ENCODE measurements at places on chromosomes 11 and 22.

- DNase-seq, result no peak
Measured at GRCh38 chr22:28397306-28397705, 282.3 kb downstream of the TTC28 start.

GRCh38 chr22:44740307-44740706 is 12.1 kb upstream of the ARHGAP8 start:
- DNase-seq, result no peak

- no peak for DNase-seq
Measured at GRCh38 chr11:11621573-11622339, at the start of gene GALNT18. GALNT18 (minus strand) TSS chr11:11622005.

DNA sequence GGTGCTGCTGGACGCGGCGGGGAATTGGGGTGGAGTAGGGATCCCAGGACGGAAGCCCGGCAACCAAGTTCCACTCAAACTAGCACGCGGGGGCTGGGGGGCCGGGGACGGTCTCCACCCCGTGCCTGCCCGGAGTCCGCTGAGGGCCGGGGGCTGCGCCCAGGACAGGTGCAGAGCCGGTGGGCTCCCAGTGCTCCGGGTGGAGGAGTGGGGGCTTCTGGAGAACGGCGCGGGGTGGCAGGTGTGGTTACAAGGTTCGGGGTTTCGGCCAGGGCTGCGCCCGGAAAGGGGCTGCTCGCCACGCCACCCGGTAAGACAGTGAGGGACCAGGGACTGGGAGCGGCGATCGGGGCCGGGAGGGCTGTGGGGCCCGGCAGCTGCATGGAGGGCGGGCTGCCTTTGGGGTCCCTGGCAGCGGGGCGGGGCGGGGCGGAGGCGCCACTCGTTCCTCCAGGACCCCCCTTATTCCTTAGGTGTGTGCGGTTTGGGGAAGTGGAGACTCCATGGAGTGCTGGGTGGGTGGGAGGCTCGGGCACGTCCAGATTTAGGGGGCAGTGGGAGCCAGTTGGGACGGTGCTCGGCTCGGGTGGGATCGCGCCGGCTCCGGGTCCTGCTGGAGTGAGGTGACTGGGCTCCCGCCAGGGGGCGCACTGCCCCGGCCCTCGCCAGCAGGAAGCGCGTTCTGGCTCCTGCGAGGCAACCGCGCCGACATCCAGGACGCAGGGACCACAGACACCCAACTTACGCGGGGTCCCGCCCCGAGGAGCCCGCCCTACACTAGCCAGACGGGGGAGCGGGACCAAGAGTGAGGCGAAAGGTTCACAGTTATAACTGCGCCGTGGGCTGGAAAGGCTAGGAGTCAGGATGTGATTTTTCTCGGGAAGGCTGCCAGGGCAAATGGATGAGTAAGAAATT is 868 bp downstream of the TSPAN18 start:
- DNase-seq, result peak; percentile 55

DNA sequence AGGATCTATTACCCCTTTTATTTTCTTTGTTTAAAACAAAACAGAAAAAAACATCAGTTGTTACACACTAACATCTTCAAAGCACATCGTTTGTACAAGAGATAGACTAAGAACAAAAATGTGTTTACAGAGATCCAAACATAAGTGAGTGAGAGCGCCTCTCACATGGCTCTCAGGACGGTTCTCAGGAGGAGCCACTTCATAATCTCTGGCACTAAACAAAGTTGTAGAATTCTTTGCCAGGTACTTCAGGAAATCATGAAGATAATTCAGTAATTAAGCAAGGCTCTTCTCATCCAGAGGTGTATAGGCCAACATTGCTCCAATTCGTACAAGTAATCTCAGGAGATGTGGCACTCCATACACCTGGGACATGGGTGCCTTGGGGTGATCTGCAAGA is 29.8 kb downstream of the PDE3B start:
- no peak for DNase-seq

DNA sequence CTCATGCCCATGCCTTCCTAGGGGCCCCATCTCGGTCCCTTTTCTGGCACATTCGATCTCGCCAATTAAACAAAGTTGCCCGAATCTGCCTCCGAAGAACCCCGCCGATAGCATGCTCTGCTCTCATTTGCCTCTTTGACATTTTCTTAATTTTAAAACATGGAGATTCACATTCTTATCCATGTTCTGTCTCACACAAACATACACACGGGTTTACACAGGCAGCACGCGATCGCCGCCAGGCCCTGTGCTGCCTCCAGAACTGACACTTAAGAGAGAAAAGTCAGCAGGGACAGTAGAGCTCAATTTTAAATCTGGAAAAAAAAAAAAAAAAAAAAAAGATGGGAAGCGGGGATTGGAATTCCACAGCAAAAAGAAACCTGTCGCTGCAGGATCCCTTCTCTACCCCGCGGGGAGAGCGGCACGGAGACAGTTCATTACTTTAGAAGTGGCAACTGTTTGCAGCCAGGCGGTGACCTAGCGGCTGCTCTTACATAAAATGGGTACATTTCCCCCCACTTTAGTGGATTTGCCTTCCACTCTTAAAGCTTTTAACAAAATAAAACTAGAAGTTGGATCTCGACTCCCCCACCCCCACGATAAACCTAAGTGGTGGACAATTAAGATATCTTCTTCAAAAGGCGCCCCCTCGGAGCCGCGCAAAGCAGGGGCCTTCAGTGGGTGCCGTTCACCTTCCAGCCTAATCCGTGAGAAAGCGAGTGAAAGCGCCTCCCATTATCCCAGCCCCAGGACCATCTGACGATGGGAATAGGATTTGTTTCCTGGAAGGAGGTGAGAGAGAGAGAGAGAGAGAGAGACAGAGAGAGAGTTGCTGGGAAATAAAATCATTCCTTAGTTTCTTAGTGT is 13.7 kb downstream of the PAX6 start:
- DNase-seq, result no peak

DNA sequence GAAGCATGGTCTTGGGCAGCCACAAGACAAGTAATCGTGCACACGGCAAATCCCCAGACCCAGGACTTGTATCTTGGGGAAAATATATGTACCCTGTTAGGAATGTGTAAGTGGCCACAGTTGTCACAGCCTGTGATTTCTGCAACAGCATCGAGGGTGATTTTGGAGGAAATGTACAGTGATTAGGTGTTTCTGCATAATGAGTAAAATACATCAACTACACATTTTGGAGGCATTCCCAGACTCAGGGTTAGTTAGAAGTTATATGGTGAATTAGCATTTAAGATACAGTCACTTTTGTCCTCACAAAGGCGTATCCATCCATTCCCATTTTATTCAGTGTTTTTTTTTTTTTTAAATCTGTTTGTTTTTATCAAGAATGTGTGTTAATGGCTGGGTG is 28.4 kb downstream of the SUSD2 start:
- no peak for DNase-seq

DNA sequence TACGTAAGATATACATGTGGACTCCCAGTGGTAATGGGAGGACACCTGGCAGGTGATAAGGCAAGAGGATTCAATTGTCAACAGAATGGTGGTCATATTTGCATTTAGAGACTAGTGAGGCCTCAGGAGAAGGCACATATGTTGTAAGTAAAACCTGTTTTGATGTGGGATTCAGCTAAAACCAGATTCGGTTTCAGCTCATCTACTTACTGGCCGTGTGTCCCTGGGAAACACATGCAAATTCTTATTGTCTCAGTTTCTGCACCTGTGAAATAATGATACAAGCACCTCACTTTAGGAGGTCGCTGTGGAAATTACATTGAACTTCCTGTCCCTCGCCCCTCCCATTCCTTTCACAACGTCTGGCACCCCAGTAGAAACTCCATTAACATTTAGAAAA is 78.9 kb upstream of the FIBIN start:
- no peak for DNase-seq

DNA sequence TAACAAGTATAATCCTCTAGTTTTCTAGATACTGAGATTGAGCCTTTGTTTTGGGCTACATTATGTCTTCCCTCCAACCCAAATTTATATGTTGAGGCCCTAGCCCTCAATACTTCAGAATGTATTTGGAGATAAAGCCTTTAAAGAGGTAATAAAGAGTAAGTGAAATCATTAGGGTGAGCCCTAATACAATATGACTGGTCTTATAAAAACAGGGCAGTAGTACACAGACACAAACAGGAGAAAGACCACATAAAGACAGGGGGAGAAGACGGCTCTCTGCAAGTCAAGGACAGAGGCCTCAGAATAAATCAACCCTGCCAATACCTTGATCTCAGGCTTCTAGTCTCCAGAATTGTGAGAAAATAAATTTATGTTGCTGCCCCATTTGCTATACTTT is 6.3 kb downstream of the OR10V1 start:
- DNase-seq, result no peak

DNA sequence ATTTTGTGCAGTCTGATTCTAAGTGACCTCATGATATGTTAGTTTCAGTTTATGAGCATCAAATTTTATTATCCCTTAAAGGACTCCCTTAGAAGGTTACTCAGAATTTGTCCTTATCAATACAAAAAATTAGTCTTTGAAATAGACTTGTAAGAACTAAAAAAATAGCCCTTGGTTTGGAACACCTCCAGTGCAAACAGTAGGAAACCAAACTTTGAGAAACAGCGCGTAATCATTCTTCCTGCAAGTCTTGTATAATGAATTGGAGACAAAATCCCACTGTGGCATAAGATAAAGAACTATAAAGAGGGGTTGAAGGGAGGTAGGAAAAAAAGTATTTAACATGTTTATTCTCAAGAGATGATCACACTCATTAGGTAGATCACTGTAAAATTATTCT is 10.8 kb upstream of the MSANTD4 start:
- no peak for DNase-seq

DNA sequence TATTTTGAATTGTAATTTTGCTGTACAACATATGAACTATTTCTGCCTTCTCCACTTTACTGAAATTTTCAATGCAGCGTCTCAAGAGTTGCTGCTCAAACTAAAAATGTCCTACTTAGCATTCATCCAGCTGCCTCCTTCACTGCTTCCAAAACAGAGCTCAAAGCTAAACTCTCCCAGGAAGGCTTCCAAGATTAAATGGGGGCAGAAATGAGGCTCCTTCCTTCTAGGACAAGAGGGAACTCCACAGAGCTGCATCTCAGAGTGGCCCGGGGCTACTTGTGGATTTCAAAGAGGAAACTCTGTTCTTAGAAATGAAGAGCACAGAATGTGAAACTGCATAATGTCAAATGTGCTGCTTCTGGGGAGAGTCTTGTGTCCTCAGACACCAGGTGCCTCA is 295.9 kb upstream of the NCAM1 start:
- no peak for DNase-seq

GRCh38 chr22:37686002-37686982 is at the start of gene NOL12:
NOL12 (plus strand) TSS chr22:37686343; CDS start chr22:37686393, 50 bp downstream.
- DNase-seq, result peak; percentile 60

DNA sequence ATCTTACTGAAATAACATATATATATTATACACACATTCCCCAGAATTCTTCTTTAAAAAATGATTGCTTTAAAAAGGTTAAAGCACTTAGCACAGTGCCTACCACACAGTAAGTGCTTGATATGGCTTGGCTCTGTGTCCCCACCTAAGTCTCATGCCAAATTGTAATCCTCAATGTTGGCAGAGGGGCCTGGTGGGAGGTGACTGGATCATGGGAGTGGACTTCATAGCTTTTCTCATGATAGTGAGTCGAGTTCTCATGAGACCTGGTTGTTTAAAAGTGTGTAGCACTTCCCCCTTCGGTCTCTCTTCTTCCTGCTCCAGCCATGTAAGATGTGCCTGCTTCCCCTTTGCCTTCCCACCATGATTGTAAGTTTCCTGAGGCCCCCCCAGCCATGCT is 6.2 kb downstream of the CRYAB start:
- no peak for DNase-seq

- DNase-seq, result no peak
Measured at GRCh38 chr11:73291781-73292524, 16.1 kb upstream of the ARHGEF17 start.

GRCh38 chr11:128498721-128499245 is 88.6 kb downstream of the ETS1 start:
- DNase-seq, result no peak

DNA sequence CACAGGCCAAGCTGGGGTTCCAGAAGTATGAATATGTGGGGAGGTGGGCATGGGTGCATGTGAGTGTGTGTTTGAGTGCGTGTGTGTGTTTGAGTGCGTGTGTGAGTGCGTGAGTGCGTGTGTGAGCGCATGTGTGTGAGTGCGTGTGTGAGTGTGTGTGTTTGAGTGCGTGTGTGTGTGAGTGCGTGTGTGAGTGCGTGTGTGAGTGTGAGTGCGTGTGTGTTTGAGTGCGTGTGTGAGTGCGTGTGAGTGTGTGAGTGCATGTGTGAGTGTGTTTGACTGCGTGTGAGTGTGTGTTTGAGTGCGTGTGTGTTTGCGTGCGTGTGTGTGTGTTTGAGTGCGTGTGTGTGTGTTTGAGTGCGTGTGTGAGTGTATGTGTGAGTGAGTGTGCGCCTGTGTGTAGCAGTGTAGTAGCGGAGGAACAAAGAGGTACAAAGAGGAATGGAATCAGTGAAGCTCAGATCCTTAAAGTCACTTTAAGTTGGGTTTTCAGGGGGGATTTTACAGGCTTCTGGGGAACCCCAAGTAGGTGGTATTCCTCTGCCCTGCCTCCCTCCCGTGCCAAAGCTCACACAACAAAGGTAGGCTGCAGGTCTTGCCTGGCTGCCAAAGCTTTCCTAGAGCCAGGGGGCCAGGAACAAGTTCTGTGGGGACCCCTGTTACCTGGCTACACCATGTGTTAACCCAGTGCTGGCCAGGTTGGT is 137.1 kb downstream of the KIRREL3 start:
- no peak for DNase-seq

DNA sequence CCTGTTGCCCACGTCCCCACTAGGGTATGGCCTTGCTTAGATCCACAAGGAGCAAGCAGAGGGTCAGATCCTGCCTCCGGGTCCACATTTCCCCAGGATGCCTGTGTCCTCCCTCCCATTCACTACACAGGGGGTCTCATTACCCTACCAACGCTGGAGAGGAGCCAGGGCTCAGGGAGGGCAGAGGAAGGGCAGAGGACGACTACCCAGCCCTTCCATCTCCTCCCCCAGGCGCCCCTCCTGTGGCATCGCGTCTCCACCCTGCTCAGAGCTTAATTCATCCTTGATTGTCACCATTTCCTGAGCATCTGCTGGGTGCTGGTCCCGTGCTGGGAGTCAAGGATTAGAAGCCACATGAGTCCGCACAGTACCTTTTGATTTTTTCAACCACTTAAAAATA is 5.0 kb downstream of the NFAM1 start:
- no peak for DNase-seq

DNA sequence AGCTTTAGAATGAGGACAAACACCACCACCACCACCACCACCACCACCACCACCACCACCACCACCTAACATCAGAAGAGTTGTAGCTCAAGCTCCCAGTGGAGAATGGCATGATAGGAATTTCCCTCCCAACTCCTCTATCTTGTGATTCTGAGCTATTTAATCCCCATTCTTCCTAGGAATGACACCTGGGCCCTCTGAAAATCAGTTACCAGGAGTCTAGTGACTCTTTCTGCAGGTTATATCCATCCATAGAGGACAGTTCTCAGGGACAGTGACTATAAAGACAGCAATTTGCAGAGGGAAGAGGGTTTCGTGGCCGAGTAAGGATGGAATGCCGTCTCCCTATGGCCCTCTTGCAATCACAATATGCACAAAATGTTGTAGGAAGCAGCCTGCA is 27.8 kb downstream of the MYH9 start:
- no peak for DNase-seq

- DNase-seq, result peak; percentile 27
Measured at GRCh38 chr22:37472418-37473006, 13.7 kb downstream of the MFNG start.

GRCh38 chr22:23786752-23787599 is at the start of gene SMARCB1:
SMARCB1 (plus strand) TSS chr22:23786966; CDS start chr22:23787170, 204 bp downstream.
- DNase-seq, result peak; percentile 87

Data from stimulated activated CD8-positive, alpha-beta memory T cell treated with anti-CD3 and anti-CD28 coated beads, Interleukin-15, amount 100 ng/mL, for 1 hour (primary cell).